ENCODE measurements at places on chromosomes 4 and X.
A peak's percentile ranks its signal among the peaks of the same experiment; 100 is the strongest.

GRCh38 chr4:154416190-154416547 is 75.4 kb downstream of the DCHS2 start:
- no peaks in the 10 kb centered on the region for H3K27me3 ChIP-seq
- no peaks in the 10 kb centered on the region for H3K36me3 ChIP-seq
- H3K4me1 ChIP-seq, result no peaks in the 10 kb centered on the region
- H3K4me3 ChIP-seq, result peak overlapping the region; percentile 47
- no peak for DNase-seq
- no peak overlapping the region for H3K27ac ChIP-seq

- H3K27me3 ChIP-seq, result no peaks in the 10 kb centered on the region
- H3K4me1 ChIP-seq, result no peaks in the 10 kb centered on the region
- no peak overlapping the region for H3K4me3 ChIP-seq
- no peak for DNase-seq
- no peaks in the 10 kb centered on the region for H3K36me3 ChIP-seq
- H3K27ac ChIP-seq, result no peak overlapping the region
These were observed 76.4 kb downstream of the CXXC4 start for GRCh38 chr4:104418286-104418685.

- no peaks in the 10 kb centered on the region for H3K36me3 ChIP-seq
- no peak overlapping the region for H3K27ac ChIP-seq
- no peaks in the 10 kb centered on the region for H3K27me3 ChIP-seq
- DNase-seq, result no peak
- no peaks in the 10 kb centered on the region for H3K4me1 ChIP-seq
These were observed 11.9 kb downstream of the FSTL5 start for GRCh38 chr4:162151850-162152249.

- H3K4me1 ChIP-seq, result no peaks in the 10 kb centered on the region
- no peak overlapping the region for H3K4me3 ChIP-seq
- no peak overlapping the region for H3K27ac ChIP-seq
- H3K27me3 ChIP-seq, result no peaks in the 10 kb centered on the region
- H3K36me3 ChIP-seq, result peaks cover 17% of the 10 kb centered on the region
- no peak for DNase-seq
These were observed 5.8 kb downstream of the CCNQ start for GRCh38 chrX:153592966-153593688.

DNA sequence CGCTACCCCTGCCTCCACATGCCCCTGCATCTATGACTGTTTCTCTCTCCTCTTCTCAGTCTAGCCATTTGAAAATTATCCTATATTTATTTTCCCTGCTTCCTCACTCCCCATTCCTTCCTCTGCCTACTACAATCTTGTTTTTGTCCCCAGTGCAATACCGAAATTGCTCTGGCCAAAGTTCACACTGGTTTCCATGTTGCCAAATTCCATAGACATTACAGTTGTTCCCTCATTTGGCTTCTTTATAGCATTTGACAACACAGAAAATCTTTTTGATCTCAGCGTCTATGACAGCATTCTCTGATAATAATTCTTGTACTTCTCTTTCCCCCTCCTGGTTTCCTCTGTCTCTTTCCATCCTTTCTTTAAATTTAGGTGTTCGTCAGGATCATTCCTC is 99.4 kb downstream of the GPR82 start:
- no peak overlapping the region for H3K4me3 ChIP-seq
- peak overlapping the region; percentile 25 for H3K27ac ChIP-seq
- H3K27me3 ChIP-seq, result no peaks in the 10 kb centered on the region
- H3K4me1 ChIP-seq, result peaks cover 4% of the 10 kb centered on the region

DNA sequence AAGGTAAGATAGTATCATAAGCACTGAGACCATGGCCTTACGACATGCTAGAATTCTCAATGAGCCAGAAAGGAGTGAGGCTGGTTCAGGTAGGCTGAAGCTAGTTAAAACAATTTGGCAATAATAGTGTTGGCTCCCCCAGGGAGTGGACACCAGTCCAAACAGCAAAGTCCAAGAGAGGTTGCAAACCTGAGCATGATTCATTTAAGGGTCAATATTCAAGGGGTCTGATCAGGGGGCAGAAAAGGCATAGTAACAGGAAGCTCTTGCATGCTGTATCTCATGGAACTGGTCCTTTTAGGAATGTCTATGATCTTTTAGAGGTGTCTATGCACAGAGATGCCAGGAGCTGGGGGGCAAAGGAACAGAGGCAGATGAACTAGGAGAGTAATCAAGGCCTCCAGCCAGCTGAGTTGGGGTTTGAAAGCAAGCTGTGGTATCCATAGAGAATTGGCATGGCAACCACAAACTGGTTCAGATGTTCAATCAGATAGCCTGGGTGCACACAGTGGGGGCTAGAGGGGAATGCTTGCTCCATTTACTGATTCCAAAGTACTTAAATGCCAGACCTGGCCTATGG is 5.1 kb downstream of the GJB1 start:
- H3K4me3 ChIP-seq, result no peak overlapping the region
- DNase-seq, result no peak
- H3K27me3 ChIP-seq, result no peaks in the 10 kb centered on the region
- no peak overlapping the region for H3K27ac ChIP-seq

GRCh38 chr4:78880874-78881492 is 58.3 kb downstream of the PAQR3 start:
- H3K4me1 ChIP-seq, result no peaks in the 10 kb centered on the region
- no peak overlapping the region for H3K4me3 ChIP-seq
- H3K27me3 ChIP-seq, result no peaks in the 10 kb centered on the region
- no peak for DNase-seq
- H3K36me3 ChIP-seq, result peaks cover 10% of the 10 kb centered on the region

DNA sequence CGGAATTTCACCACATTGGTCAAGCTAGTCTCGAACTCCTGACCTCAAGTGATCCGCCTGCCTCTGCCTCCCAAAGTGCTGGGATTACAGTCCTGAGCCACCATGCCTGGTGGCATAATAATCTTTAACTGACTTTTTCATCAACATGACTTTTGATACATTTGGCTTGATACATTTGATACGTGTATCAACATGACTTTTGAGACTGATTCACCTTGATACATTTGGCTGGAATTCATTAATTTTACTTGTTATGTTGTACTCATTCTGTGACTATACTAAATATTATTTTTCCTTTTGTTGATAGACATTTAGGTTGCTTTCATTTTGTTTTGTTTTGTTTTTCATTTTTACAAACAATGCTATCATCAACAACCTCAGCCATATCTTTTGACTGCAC is 6.3 kb downstream of the TMEM154 start:
- DNase-seq, result no peak
- H3K4me3 ChIP-seq, result no peak overlapping the region
- no peaks in the 10 kb centered on the region for H3K36me3 ChIP-seq
- no peak overlapping the region for H3K27ac ChIP-seq

DNA sequence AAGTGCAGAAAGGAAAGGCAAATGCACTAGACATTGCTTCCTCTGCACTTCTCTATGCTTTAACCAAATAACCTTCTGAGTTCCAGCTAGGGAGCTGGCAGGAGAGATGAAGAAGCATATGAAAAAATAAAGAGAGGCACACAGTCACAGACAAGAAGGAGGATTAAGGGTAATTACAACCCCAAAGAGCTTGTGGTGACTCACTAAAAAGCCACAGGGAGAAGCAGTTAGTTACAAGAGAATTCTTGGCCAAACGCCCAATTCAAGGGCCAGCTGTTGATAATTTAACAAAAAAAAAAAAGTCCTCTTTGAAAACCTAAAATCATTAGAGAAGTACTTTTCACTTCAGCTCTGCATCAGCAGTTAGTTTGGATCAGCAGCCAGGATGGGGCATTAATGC is 478.0 kb downstream of the KCNIP4 start:
- no peaks in the 10 kb centered on the region for H3K27me3 ChIP-seq
- no peak overlapping the region for H3K4me3 ChIP-seq
- no peak for DNase-seq
- no peaks in the 10 kb centered on the region for H3K4me1 ChIP-seq
- no peak overlapping the region for H3K27ac ChIP-seq
- H3K36me3 ChIP-seq, result no peaks in the 10 kb centered on the region

Measured in ascending aorta (tissue), 2 donors.